Activated CD4-positive, alpha-beta T cell treated with anti-CD3 and anti-CD28 coated beads for 4 hours (primary cell): ENCODE measurements at places on chromosomes 2 and 18.

DNA sequence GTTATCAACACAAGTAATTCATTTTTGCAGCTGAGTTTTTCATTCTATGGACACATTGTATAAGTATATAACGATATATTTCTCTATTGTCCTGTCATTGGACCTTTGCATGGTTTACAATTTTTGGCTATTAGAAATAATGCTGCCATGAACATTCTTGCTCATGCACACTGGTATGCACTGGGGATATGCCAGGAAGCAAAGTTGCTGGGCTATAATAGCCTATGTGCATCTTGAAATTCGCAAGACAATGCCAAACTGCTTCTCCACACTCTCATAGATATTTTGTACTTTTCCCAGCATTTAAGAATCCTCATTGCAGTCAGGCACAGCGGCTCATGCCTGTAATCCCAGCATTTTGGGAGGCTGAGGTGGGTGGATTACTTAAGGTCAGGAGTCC is 852.6 kb upstream of the ID2 start:
- DNase-seq, result no peak

GRCh38 chr2:179248024-179248348 is 16.6 kb downstream of the SESTD1 start:
- DNase-seq, result no peak

GRCh38 chr2:148860037-148860436 is 15.0 kb upstream of the KIF5C start:
- DNase-seq, result no peak

GRCh38 chr2:111652038-111652437 is 232.0 kb downstream of the ANAPC1 start:
- DNase-seq, result no peak

DNA sequence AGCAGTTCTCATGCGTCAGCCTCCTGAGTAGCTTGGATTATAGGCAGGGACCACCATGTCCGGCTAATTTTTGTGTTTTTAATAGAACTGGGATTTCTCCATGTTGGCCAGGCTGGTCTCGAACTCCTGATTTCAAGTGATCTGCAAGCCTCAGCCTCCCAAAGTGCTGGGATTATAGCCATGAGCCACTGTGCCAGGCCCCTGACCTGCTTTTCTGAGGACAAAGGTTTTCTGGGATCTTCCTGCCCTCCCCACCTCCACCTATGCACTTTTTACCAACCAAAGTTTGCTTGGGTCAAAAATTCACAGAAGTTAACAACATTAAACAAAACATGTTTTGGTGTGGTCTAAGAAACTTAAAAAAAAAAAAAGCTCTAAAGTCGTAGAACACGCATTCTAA is 259.9 kb downstream of the HAUS1 start:
- no peak for DNase-seq

DNA sequence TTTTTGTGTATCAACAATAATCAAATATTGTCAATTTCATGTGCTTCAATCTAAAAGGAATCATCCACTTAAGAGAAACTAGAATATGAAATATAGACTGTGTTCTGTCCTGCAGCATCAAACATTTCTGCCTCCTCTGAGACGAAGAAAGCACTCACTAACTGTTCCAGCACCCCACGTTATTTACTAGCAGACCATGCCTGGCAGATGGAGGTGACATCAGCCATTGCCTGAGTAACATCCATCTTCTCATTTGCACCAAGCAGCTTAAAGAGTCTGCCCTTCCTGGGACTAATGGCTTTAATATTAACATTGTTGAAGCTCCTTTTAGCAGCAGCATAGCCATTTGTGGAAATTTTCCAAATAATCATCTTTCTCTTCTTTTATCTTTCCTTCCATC is 25.7 kb downstream of the SGPP2 start:
- DNase-seq, result no peak

DNA sequence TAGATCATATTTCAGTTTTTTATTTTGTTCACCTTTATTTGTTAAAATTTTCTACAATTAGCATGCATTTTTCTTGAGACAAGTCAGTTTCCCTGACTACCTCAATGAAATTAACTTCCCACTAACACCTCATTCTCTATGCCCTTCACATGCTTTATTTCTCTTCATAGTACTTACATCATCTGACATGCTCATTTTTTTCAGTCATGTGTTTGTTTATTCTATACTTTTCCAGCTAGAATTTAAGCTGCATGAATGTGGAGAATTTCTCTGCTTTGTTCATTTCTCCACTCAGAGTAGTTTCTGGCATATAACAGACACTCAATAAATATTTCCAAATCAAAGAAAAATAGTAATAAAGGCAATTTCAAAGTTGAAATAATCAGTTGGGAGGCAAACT is 78.9 kb upstream of the SCN7A start:
- no peak for DNase-seq

- no peak for DNase-seq
These were observed 61.6 kb downstream of the AAK1 start for GRCh38 chr2:69581774-69582581.

GRCh38 chr18:32831781-32832180 is 59.0 kb upstream of the KLHL14 start:
- DNase-seq, result no peak

DNA sequence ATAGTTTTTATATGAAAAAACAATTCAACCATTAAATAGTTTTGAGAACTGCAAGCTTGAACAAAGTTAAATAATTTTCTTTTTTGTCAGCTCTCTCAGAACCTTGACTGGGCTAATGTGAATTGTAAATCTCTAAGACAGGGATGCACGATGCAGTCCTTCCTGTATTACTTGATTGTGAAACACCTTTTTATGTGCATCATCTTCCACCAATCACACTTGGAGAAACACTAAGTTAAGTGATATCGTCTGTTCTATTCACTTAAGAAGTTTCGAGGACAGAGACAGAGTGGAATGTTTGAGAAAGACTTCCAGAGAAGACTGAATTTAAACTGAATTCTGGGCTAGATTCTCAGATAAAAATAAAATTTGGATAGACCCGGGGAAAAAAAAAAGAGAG is 238.2 kb downstream of the MREG start:
- no peak for DNase-seq

DNA sequence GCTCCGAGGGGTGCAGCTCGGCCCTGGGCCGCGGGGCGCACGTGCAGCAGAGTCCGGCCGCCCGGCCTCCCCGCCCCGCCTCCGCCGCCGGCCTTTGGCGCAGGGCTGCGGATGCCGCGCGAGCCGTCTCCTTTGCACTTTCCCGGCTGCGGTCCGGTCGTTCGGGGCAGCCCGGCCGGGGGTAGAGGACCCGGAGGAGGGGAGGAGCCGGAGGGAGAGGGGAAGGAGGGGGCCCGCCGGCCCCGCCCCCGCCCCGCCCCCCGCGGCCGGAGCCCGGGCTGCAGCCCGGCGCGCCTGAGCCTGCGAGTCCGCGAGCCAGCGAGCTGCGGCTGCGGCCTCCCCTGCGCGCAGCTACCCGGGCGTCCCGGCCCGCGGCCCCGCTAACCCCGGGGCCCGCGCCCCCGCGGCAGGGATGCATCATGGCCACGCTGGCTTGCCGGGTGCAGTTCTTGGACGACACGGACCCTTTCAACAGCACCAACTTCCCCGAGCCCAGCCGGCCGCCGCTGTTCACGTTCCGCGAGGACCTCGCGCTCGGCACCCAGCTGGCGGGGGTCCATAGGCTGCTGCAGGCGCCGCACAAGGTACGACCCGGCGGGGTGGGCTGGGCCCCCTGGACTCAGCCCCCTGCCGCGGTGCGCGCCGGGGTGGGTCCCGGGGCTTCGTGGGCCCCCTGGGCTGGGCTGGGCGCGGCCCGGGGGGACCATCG is at the start of gene FHOD3:
Gene FHOD3, plus strand, starts transcription at position 297 of the 709 bp plus-strand sequence. Its CDS starts 123 bp downstream, at position 420.
- no peak for DNase-seq

GRCh38 chr18:55452123-55452611 is 135.8 kb downstream of the TCF4 start:
- DNase-seq, result no peak

- DNase-seq, result no peak
These were observed 98.3 kb downstream of the RAPGEF4 start for GRCh38 chr2:172833898-172834297.

DNA sequence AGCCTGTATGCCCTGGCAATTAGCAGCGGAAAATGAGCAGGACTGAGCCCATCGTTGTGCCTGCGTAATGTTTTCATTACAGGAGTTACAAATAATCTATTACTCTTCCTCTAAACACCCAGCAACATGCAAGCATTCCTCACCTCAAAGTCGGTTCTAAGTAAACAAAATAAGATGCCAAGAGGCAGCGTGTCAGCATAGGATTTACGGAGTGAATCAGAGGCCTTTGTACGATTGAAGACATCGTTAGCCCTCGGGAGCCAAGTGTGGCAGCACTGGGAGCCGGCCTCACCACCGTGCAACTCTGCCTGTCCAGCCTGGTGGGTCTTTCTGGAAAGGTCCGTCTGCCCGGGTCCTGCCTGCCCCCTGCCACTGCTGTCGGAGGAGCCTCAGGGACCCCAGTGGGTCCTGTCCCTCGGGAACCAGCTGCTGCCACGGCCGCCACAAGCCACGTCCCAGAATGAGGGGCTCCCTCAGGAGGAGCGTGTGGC is 80.1 kb upstream of the CTDP1 start:
- DNase-seq, result no peak

DNA sequence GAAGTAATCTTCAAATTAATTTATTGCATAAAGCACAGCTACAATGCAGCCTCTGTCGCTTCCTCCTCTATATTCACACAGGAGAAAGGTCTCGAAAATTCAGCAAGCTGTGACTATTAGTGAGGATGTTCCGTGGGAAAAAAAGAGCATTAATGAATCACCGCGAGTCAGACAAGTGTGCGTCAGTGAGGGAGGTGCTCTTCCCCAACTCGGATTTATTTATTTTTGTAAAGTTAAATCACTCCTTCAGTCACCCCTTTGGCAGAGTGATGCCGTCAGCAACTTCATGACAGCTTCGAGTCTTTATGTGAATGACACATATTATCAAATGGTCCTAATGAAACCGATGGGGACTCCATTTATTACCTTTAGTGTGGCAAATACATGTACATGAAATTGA is 648.9 kb upstream of the SALL3 start:
- DNase-seq, result no peak

GRCh38 chr2:108145557-108146326 is 94.0 kb upstream of the SULT1C3 start:
- DNase-seq, result no peak

DNA sequence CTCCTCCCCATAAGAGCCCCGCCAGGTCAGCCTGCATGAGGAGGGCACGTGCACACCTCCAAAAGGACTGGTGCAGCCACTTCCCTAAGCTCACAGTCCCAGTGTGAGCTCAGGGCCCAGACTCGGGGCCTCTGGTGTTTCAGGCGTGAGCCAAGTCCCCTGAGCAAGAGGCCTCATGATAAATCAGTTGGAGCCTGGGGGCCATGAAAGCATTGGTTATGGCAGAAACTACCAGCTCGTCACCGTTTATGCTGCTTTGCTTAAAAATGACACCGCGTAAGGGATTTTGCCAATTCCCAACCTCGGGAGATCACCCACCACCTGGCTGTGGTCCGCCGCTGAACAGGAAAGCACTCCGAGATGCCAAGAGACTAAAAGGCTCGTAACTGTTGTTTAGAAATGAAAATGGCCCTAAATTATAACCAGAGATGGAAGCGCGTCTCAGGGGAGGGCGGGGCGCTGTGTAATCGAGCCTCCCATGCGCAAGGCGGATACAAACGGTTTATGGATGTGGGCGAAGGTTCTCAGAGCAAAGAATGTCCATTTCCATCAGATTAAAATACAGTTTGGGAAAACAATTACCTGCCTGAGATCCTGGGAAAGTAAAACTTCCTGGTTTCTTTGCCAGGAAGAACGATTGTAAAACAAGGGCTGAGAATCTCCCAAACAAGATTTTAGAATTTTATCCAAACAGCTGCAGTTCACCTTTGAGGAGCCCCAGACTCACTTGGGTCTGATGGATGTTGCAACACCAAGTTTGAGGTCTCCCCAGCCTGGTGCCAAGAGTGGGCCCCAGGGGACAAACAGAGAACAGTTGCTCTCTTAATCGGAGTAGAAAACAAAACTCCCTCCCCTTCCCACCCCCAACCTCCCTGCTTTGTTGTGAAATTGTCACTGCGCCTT is 141.4 kb downstream of the BCL2 start:
- no peak for DNase-seq

DNA sequence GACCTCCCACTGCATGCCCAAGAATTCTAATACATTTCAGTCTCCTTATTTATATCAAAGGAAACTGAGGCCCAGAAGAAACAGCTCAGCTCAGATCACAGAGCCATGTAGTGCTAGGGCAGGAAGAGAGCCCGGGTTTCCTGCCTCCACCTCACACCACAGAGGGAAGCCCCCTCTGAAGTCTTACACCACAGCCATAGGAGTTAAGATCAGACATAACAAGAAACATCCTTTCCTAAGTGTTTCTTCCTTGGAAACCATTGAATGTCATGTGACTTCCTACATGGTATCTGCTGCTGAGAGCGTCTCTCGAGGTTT is 102.1 kb downstream of the MTCL1 start:
- DNase-seq, result no peak

- DNase-seq, result no peak
These were observed 48.2 kb upstream of the FOXI3 start for GRCh38 chr2:88500691-88501090.

DNA sequence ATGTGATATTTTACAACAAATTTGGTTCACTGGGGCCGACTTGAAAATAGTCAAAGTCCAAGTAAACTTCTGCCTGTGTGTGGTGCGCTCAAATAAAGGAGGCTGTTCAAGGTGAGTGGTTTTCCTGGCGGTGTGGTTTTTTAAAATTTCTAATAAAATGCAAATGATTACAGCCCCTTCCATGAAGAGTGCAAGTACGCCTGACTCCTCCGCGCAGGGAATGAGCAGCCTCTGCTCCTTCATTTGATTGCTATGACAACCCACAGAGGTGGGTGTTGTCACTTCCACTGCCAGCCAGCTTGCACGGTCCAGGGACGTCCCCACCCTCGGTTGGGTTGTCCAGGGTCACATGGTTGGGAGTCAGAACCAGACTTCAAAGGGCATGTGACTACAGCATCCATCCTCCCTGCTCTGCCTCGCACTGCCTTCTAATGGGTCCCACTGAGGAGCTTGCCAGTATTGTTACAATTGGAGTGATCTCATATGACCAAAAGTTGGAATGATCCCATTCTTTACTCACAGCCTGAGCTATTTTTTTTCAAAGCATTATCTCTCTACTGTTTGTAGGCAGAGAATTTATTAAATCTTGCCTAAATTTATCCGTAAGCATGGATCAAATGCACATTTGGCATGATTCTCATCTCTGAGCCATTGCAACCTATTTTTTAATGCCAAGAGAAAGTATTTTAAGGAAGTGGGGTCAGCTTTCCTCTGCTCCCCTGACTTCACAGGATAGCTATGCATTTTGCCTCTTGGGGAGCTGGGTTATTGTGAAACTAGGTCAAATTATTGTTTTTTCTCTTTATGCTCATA is 121.3 kb downstream of the AGAP1 start:
- no peak for DNase-seq

DNA sequence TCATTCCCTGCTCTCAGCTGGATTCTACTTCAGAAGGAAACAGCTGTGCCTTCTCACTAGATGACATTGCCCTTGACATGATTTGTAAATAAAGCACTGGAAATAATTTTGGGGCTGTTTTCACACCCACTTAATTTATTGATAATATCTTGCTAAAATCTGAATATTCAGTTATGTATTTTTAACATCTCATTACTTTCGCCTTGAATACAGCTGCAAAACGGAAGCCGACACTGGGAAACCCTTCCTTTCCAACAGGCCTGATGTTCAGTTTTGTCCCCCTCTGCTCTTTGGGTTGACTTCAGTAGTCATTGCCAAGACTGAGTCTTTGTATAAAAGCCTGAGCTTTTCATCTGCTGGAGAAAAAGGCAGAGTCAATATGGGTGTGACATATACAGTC is 82.7 kb downstream of the DOCK10 start:
- no peak for DNase-seq
